ENCODE measurements at places on chromosomes 11 and 22.

DNA sequence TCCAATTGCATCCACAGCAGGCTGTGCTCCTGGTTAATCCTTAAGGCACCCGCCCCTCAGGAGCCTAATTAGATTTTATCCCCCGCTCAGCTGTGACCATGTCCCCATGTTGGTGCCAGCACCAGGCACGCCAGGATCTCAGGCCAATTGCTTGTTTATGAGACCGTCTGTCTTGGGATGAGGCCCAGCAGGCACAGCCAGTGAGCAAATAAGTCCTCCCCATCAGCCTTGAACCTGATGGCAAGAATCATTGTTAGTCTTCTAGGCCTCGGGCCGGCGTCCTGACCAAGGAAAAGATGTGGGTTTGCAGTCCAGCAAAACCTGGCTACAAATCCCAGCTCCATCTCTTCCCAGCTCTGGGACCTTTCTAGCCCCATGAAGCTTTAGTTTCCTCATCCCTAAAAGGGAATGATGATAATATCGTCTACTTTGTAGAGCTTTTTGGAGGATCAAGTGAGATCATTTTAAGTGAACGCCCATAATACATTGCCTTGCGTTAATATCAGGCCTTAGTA, 57.3 kb downstream of the TP53I11 start:
- no peak overlapping the region for H3K4me3 ChIP-seq
- peak overlapping the region; percentile 29 for H3K27ac ChIP-seq
- no peak for DNase-seq
- no peaks in the 10 kb centered on the region for H3K36me3 ChIP-seq
- H3K27me3 ChIP-seq, result peaks cover 29% of the 10 kb centered on the region
- no peaks in the 10 kb centered on the region for H3K4me1 ChIP-seq

- H3K27ac ChIP-seq, result peak overlapping the region; percentile 99
- H3K4me3 ChIP-seq, result peak overlapping the region; percentile 99
Observed at GRCh38 chr11:67482275-67482826, 475 bp upstream of the AIP start.

- H3K27me3 ChIP-seq, result no peaks in the 10 kb centered on the region
- no peak overlapping the region for H3K27ac ChIP-seq
- no peak overlapping the region for H3K4me3 ChIP-seq
- H3K36me3 ChIP-seq, result peaks cover 20% of the 10 kb centered on the region
- peaks cover 14% of the 10 kb centered on the region for H3K4me1 ChIP-seq
Observed at GRCh38 chr11:111793863-111794262, 27.7 kb upstream of the PPP2R1B start.

DNA sequence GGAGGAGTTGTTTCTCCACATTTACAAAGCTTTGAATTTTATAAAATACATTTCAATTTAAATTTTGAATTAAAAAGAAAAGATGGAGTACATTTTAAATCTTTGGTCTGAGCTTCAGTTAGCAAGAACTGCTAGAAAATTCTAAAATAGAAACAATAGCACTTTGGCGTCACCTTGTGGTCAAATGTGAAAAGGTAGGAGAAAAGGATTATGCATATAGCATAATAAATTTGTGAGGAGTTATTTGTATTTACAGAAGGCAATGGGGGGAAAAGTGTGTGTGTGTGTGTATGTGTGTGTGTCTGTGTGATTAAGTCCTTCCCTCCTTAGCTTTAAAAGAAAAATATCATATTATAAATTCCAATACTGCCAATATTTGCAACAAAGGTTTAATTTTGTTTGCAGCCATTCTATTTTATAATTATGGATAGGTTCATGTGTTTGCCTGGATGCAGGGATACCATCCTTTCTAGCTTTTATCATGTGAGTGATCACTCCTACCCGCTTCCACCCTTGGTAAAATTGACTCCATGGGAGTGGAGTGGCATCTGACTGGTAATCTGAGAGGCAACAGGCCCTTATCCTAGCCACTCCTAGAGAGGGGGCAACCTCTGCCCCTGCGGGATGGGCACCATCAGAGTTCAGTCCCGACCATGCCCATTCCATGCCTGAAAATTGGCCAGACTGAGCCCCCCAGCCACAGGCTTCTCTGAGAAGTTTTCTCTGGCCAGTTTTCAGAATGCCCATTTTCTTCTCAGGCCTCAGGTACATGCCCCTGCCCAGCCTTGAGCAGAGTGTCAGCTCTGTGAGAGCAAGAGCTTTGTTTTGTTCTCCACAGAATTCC, 13.6 kb upstream of the LGR4 start:
- no peak overlapping the region for H3K27ac ChIP-seq
- no peaks in the 10 kb centered on the region for H3K27me3 ChIP-seq
- no peak overlapping the region for H3K4me3 ChIP-seq
- no peaks in the 10 kb centered on the region for H3K4me1 ChIP-seq
- no peaks in the 10 kb centered on the region for H3K36me3 ChIP-seq
- DNase-seq, result peak; percentile 40

DNA sequence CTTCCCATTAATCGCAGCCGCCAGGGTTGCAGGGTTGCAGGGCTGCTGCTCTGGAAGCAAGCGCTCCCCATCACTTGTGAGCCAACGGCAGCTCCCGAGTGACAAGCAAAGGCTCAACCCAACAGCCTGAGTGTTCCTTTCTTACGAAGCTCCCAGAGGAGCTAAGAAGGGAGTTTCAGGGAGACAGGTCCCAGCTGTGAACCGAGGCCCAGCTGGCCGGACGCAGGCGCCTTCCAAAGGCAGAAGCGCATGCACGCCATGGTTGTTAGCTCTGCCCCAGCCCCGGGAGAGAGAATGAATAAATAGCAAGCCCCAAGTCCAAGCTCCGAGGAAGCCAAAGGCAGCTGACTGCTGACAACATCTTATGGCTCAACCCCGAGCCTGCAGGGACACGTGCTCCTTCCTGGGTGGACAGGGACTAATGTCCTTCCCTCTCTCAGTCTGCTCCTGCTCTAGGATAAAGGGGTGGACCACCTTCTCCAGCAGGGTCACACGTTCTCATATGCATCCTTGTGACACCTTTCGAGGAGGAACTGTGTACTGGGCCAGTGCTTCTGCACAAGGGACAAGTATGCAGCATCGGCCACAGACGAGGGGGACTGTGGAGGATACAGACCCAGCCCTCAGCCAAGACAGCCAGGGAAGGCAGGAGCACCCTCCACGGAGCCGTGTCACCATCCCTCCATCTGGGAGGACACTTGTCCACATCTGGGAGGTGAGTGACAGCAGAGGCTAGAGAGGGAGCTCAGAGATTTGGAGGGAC, 29.9 kb downstream of the SHANK2 start:
- DNase-seq, result no peak
- H3K36me3 ChIP-seq, result peaks cover 5% of the 10 kb centered on the region
- no peak overlapping the region for H3K4me3 ChIP-seq
- no peaks in the 10 kb centered on the region for H3K4me1 ChIP-seq
- H3K27me3 ChIP-seq, result peaks cover 43% of the 10 kb centered on the region

GRCh38 chr11:102263379-102264003, 53.8 kb upstream of the BIRC3 start:
- peaks cover 27% of the 10 kb centered on the region for H3K27me3 ChIP-seq
- no peaks in the 10 kb centered on the region for H3K36me3 ChIP-seq
- H3K4me3 ChIP-seq, result no peak overlapping the region

- no peak for DNase-seq
- H3K27me3 ChIP-seq, result peaks cover 8% of the 10 kb centered on the region
- H3K27ac ChIP-seq, result no peak overlapping the region
- H3K4me3 ChIP-seq, result no peak overlapping the region
Observed at GRCh38 chr22:32996702-32997101, 61.5 kb downstream of the SYN3 start.

DNA sequence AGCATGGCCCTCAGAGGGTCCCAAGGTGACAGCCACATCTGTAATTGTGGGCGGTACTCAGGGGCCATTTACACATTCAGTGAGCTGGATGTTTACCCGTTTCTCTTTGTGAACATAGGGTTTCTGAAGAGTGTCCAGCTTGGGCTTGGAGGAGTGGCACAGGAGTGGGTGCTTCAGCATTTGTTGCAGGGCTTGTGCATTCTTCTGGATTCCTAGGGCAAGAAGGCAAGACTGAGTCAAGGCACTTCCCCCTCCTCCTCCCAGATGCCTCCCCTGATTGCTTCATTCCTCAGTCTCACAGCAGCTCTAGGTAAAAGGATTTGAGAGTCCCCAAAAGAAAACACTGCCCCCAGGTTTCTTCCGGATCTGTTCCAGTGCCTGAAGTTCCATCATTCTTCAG, 95.4 kb downstream of the RNF169 start:
- H3K4me3 ChIP-seq, result no peak overlapping the region
- DNase-seq, result no peak
- H3K4me1 ChIP-seq, result peaks cover 27% of the 10 kb centered on the region
- no peaks in the 10 kb centered on the region for H3K27me3 ChIP-seq
- H3K27ac ChIP-seq, result no peak overlapping the region
- H3K36me3 ChIP-seq, result peaks cover 18% of the 10 kb centered on the region

DNA sequence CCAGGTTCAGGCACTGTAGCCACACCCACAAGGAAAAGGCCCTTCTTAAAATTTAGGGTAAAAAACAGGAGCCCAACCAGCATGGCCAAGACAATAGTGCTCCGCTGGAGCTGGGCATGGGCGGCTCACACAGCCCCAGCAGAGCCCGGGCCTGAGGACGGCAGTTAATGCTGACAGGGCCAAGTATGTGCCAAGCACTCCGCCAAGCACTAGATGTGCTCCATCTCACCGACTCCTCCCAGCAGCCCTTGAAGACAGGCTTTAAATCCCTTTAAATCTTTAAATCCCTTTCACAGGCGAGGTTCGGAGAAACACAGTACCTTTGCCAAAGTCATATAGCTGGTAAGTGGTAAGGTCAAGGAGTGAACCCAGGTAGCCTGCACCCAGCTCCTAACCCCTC, 4.8 kb downstream of the ARFGAP2 start:
- no peak for DNase-seq
- peak overlapping the region; percentile 33 for H3K27ac ChIP-seq
- H3K36me3 ChIP-seq, result peaks cover 10% of the 10 kb centered on the region
- peaks cover 25% of the 10 kb centered on the region for H3K4me1 ChIP-seq
- H3K4me3 ChIP-seq, result no peak overlapping the region
- H3K27me3 ChIP-seq, result no peaks in the 10 kb centered on the region

- H3K36me3 ChIP-seq, result no peaks in the 10 kb centered on the region
- no peak overlapping the region for H3K27ac ChIP-seq
- no peak for DNase-seq
- no peak overlapping the region for H3K4me3 ChIP-seq
Observed at GRCh38 chr22:43197271-43197941, 10.5 kb upstream of the TTLL12 start.

DNA sequence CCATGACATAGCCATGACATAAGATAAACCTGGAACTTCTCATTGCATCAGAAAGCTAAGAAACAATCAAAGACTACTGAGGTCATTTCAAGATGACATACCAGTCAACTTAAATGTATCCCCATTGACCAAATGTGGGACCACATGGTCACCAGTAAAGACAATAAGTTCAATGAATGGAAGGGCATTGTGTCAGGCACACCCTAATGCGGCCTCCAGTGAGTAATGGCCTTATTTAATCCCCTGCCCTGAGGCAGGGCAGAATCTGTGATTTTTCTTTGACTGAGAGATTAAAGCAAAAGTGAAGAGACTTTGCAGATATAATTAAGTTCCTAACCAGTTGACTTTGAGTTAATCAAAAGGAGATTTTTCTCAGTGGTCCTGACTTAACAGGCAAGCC, 17.3 kb upstream of the SYT8 start:
- no peak overlapping the region for H3K4me3 ChIP-seq
- peaks cover 50% of the 10 kb centered on the region for H3K27me3 ChIP-seq
- H3K36me3 ChIP-seq, result no peaks in the 10 kb centered on the region
- no peak overlapping the region for H3K27ac ChIP-seq
- no peak for DNase-seq
- H3K4me1 ChIP-seq, result no peaks in the 10 kb centered on the region

DNA sequence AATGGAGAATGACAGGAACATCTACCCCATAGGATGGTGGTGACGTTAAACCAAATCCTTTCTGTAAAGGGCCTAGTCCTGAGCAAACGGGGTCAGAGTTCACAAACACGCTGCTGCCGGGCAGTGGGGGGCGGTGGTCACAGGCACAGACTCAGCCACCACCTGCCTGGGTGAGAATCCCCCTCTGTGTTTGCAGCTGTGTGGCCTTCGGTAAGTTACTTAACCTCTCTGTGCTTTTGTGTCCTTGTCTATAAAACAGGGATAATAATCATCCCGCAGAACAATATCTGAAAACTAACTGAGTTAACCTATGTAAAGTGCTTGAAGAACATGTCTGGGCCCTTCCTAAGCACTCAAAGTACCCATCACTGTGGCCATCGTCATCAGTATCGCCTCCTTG, 26.0 kb upstream of the PDGFB start:
- H3K4me1 ChIP-seq, result peaks cover 4% of the 10 kb centered on the region
- no peak overlapping the region for H3K4me3 ChIP-seq
- no peak for DNase-seq
- H3K36me3 ChIP-seq, result no peaks in the 10 kb centered on the region

- H3K36me3 ChIP-seq, result no peaks in the 10 kb centered on the region
- no peak overlapping the region for H3K4me3 ChIP-seq
- no peaks in the 10 kb centered on the region for H3K27me3 ChIP-seq
- H3K27ac ChIP-seq, result peak overlapping the region; percentile 45
Observed at GRCh38 chr11:64891215-64891848, 12.9 kb upstream of the EHD1 start.

GRCh38 chr22:31344578-31345330, 1.4 kb downstream of the PATZ1 start:
- H3K36me3 ChIP-seq, result peaks cover 14% of the 10 kb centered on the region
- H3K4me3 ChIP-seq, result peak overlapping the region; percentile 88
- peaks cover 67% of the 10 kb centered on the region for H3K4me1 ChIP-seq
- H3K27ac ChIP-seq, result peak overlapping the region; percentile 93

DNA sequence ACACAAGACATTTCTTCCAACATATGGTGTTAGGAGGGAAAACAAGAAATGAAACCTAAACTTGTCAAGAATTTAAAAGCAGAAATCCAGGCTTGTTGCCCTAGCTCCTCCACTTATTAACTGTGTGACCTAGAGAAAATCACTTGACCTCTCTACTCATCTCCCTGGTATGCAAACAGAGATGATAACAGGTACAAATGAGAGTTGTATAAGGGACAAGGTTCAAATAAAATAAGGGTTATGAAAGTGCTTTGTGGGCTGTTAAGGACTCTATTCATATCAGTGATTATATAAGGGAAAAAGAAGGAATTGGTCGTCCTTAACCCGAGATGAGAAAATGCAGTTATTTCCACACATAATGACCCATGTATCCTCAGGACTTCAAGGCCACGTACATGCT, 372.7 kb upstream of the TENM4 start:
- no peaks in the 10 kb centered on the region for H3K4me1 ChIP-seq
- H3K36me3 ChIP-seq, result no peaks in the 10 kb centered on the region
- no peak for DNase-seq
- no peak overlapping the region for H3K4me3 ChIP-seq

- no peaks in the 10 kb centered on the region for H3K36me3 ChIP-seq
- H3K27ac ChIP-seq, result no peak overlapping the region
- no peak overlapping the region for H3K4me3 ChIP-seq
Observed at GRCh38 chr11:117670924-117671323, 126.1 kb downstream of the DSCAML1 start.

DNA sequence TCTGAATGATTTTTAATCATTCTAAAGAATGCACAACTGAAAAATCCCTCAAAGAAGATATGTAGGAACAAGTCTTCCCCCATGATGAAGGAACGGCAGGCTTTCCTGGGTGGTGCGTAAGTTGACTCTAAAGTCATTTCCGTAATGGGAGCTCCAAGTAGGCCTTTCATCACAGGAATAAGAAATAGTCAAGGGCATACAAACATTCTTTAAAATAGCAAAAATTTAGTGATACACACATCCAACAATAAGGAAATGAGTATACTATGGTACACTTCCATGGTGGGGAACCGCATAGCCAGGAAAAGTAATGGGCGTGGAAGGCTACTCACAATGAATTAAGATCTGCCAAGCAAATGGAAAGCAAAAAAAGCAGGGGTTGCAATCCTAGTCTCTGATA, 10.7 kb downstream of the CD59 start:
- DNase-seq, result no peak
- peaks cover 21% of the 10 kb centered on the region for H3K4me1 ChIP-seq
- no peaks in the 10 kb centered on the region for H3K27me3 ChIP-seq
- no peak overlapping the region for H3K4me3 ChIP-seq
- no peaks in the 10 kb centered on the region for H3K36me3 ChIP-seq
- H3K27ac ChIP-seq, result no peak overlapping the region
